ENCODE measurements at places on chromosomes 7 and 10.
A peak's percentile ranks its signal among the peaks of the same experiment; 100 is the strongest.

DNA sequence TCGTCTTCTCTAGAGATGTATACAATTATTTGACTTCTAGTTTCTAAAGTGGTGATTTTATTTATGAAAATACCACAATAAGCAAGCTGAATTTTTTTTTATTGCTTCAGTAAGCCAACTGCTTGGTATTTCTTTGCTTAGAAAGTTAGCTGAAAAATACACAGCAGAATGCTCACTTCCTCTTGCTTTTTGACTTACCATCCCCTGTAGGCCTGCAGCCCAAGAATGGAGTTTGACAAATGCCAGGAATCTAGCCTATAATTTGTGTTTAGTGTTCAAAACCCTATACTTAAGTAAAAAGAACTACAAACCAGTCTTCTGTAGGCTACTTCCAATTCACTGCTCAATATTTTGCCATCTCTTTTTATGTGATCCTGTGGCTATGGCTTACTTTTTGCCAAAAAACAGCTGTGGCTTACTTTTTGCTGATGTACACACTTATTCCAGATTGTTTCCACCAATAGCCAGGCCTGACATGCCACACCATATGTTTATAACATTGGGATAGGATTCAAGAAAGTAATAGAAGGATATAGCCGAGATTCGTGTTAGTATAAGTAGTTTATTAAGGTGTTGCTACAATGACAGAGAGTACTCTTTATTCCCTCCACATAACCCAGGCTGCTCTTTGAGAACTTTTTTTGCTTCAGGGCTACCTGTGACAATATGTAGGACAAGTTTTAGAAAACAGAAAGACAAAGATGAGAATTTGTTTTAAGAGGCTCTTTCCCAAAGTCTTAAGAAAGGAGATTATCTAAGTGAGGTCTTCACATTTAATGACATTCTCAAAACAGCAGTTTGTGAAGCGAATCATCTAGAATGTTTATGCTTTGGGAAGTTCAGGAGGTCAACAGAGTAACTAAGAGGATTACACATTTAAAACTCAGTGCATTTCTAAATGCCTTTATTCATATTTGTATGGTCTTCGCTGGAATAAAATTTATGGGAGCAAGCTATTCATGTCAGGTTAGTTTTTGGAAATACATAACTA is 263.9 kb upstream of the FZD1 start:
- DNase-seq, result no peak

- DNase-seq, result no peak
Measured at GRCh38 chr10:128186959-128187787, 61.0 kb upstream of the MKI67 start.

DNA sequence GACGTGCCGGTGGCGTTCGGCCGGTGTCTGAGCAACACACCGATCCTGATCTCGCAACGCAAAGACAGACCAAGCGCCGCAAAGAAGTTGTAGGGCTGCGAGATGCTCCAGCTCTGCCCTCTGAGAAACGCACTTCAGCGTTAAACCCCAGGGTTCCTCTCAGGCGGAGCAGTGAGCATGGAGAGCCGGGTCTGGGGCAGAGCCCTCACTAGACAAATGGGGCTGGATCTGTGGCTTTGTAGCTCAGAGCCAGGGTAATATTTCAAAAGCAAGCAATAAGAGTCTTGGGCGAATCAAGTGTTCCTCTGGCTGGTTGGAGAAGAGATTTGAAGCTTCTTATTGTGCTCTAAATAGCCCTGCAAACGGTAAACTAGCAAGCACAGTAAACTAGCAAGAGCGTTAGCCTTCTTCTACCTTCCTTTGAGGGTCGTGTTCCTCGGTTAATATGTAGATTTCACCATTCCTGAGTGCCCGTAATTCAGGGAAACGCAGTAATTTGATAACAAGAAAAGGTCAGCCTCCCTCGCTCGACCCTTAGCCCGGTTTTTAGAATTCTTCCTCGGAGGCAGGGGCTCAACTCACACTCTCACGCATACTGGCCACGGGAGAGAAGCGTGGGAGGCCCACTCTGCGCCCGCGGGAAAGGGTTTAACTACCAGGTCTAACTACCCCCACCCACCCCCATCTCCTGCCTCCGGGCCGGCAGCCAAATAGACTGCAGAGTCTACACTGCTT is 6.7 kb downstream of the SKAP2 start:
- DNase-seq, result no peak

GRCh38 chr7:77393261-77393660 is 22.9 kb downstream of the GSAP start:
- DNase-seq, result no peak

GRCh38 chr10:61406736-61407135 is 46.4 kb downstream of the TMEM26 start:
- DNase-seq, result no peak

DNA sequence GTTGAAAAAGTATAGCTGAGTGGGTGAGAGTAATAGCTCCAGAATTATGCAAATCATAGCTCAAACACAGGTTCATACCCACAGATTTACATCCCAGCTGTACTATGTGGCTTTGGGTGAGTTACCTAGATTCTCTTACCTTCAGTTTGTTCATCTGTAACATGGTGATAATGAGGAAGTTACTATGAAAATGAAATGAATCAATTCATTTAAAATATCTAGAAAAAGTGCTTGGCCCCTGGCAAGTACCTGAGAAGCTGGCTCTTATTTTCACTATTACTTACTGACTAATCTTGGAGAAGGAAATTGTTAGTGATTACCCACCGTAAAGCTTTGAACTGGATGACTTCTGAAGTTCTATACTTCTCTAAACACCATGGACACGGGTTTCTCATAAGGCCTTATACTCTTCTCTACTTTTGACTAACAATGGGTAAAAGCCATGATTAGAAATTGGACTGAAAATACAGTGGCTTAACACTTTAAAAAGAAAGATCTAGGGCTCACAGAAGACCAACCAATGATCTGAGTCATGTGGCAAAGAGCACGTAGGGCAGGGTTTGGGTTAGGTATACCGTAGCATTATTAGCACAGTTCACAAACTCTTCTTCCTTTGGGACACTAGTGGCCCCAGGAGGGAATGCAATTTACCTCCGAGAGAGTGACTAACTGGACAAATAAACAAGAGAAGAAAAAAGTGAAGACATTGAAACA is 149.2 kb downstream of the PLPP4 start:
- DNase-seq, result no peak

DNA sequence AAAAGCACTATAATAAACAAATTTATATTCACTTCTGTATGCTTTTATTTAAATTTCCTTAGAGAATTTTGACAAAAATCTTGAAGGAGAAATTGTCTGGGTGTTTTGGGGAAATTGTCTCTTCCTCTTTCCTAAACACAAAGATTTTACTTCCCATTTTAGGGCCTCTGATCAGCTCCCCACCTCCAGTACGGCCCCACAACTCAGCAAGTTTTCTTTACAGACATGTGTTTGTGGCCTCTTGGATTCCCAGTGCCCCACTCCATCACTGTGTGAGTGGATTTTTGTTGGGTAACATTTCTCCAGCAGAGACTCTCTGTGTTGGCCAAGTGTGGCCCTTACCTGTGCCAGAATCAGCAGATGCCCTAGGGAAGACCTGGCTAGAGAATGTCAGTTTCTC is 182.8 kb upstream of the CDC14C start:
- DNase-seq, result no peak

DNA sequence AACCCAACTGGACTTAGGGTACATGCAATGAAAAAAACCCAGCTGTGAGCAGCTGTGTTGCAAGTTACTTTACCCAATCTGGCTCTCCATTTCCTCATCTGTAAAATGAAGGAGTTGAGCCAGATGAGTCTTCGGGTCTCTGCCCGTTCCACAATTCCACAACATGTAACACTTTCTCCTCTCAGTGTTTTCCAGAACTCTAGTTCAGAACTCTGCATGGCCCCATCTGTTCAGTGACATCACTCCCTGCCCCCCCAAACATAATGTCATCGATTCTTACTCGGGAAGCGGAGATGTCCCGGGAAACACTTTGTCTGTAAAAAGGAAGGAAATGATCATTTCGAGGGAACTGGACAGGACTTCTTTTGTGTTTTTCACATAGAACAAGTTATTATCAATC is 2.5 kb downstream of the SH3PXD2A start:
- no peak for DNase-seq

DNA sequence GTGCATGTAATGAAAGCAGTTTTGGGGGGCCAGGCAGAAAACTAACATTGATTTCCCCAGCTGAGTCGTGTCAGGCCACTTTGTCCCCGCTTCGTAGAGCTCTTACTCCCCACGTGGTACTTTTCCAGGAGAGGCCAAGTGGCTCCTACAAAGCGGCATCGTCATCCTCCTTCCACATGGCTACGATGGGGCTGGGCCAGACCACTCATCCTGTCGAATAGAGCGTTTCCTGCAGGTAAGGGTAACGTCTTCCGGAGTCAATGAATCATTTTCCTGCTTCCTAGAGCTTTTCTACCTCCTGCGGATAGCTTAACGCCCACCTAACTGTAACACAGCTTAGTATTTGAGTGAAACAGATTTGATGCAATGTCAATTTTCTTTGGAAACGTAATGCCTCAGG is 21.7 kb upstream of the SEC61A2 start:
- DNase-seq, result no peak

DNA sequence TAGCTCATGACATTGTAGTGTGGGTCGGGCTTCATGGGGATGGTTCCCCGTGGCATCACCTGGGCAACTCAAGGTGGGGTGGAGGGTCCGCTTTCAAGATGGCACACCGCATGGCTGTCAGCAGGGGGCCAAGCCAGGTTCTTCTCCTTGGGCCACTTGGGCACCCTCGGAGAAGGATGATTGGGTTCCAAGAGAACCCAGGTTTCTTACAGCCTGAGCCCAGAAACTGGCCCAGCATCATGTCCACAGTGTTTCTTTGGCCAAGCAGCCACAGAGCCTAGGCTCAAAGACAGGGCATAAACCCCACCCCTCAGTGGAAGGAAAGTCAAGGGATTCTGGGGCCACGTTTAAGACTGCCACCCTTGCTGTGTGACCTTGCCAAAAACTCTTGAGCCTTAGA is 110.6 kb downstream of the PTPN20 start:
- peak; percentile 53 for DNase-seq

DNA sequence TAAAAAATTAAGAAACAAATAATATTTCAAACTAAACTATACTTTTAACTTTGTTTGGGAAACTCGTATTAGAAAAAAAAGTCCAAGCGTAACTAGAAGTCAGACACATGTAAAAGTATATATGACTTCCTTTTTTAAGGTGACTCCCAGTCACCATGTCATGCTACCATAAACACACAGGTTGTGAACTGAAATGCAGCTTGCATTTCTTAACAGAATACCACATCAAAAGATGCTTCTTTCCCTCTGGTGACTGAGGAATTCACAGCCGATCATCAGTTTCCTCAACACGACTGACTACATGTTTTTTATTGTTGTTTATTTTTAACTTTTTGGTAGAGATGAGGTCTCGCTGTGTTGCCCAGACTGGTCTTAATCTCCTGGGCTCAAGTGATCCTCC is 445.0 kb downstream of the PARD3 start:
- no peak for DNase-seq

DNA sequence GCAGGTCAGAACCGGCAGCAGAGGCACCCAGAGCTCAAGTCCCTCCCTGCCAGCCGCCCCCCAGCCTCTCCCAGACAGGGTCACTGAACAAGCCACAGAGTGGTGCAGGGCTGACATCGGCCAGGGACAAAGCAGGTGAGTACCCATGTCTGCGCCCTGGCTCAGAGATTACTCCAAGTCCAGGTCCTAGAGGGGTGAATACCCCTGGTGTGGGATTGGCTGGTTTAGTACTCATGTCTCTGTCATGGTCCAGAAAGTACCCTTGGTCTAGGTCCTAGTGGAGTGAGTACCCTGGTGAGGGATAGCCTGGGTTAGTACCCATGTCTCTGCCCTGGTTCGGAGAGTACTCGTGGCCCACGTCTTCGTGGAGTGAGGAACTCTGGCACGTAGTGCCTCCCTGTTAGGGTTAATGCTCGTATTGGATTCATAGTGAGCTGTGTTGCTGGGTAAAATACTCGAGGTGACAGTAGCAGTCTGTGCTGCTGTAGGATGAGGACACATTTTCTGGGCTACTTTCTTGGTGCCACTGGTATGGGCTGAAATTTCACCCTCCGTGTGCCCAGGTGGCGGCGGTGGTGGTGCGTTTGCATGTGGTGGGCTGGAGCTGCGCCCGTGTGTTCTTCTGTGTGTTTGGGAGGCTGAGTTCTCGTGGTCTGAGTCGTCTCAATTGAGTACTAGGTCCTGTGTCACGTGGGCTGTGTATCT is 25.5 kb upstream of the KNDC1 start:
- DNase-seq, result peak; percentile 67

- no peak for DNase-seq
Measured at GRCh38 chr7:139683137-139683921, 94.5 kb downstream of the HIPK2 start.

GRCh38 chr10:76881477-76882220 is 756.0 kb downstream of the KCNMA1 start:
- no peak for DNase-seq

GRCh38 chr10:77974396-77975074 is 48.0 kb upstream of the DLG5 start:
- no peak for DNase-seq

DNA sequence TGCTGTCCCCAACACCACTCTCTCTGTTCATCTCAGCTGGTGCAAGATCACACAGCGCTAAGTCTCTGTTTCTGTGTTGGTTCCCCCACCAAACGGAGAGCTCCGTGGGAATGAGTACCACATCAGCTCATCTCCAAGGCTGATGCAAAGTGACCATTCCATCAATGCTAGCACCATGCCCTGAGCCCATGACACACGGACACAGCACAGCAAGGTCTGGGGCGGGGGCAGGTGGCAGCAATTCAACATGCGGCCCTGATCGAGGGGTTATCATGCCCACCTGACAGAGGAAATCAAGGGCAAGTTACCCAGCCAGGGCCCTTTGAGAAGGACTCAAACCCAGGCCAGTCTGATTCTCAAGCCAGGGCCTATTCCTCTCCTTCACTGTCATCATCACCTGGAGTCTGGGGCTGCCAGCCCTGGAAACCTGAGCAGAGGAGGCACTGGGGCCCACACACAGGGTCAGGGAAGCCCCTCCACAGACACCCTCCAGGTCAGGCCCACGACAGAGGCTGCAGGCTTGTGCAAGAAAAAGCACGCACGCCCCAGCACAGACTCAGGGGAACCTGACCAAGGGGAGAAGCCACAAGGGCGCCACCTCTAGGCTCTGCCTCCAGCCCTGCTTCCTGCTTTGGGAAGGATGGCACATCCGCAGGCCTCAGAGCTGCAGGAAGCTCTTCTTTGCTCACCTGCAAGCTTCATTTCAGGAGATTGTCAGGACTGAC is 74.8 kb downstream of the GRID1 start:
- peak; percentile 71 for DNase-seq

GRCh38 chr10:125247576-125247975 is 87.2 kb upstream of the CTBP2 start:
- no peak for DNase-seq

- no peak for DNase-seq
Measured at GRCh38 chr7:29955799-29956486, 33.7 kb downstream of the SCRN1 start.

GRCh38 chr10:16828701-16829175 is 11.5 kb upstream of the RSU1 start:
- DNase-seq, result peak; percentile 76

DNA sequence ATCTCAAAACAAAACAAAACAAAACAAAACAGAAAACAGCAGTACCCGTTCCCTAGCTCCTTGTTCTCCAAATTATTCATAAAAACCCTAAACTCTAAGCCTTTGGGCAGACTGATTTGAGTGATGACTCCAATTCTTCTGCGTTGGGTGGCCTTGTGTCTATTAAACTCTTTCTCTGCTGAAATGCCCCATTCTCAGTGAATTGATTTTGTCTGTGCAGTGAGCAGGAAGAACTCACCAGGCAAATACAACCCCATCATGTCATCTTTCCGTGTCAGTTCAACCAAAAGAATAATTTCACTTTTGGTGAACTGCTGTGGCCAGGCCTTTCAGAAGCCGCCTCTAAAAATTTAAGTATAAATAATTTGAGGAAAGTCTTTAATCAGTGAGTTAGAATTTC is 18.5 kb upstream of the TSPAN13 start:
- no peak for DNase-seq

- no peak for DNase-seq
Measured at GRCh38 chr10:70599791-70600190, 2.8 kb downstream of the PRF1 start.

All from coronary artery (tissue), 2 donors.